ENCODE measurements at places on chromosomes 4 and X.

DNA sequence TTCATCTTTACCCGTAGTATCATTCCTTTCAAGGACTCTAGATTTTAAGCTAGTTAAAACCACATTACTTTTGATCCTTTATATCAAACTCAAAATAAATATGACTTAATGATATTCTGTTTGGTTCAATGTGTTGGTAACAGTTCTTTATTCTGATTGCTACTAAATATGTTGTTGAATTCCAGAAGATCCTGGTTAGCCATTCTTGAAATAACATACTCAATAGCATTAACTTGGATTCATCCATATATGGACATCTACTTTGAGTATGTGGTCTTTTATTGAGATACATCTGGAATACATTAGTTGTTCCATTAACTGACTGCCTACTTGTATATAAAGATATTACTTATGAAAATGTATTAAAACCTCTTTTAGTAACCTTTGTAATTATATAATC lies 27.5 kb upstream of the PCDH18 start:
- no peak overlapping the region for H3K4me3 ChIP-seq
- peaks cover 6% of the 10 kb centered on the region for H3K4me1 ChIP-seq
- no peaks in the 10 kb centered on the region for H3K36me3 ChIP-seq
- DNase-seq = no peak

DNA sequence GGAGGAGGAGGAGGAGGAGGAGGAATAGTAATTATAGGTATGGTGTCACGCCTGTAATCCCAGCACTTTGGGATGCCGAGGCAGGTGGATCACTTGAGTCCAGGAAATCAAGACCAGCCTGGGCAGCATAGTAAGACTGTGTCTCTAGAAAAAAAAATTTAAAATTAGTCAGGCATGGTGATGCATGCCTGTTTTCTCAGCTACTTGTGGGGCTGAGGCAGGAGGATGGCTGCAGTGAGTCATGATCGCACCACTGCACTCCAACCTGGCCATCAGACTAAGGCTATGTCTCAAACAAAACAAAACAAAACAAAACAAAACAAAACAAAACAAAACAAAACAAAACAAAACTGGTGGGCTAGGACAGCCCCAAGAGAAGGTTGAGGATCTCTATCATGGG lies 3.0 kb downstream of the STARD8 start:
- H3K36me3 ChIP-seq = no peaks in the 10 kb centered on the region
- H3K4me1 ChIP-seq = peaks cover 6% of the 10 kb centered on the region
- H3K27ac ChIP-seq = no peak overlapping the region
- H3K4me3 ChIP-seq = no peak overlapping the region
- peaks cover 23% of the 10 kb centered on the region for H3K27me3 ChIP-seq

- no peak overlapping the region for H3K4me3 ChIP-seq
- peaks cover 91% of the 10 kb centered on the region for H3K27me3 ChIP-seq
- H3K4me1 ChIP-seq = no peaks in the 10 kb centered on the region
- no peak overlapping the region for H3K27ac ChIP-seq
- no peaks in the 10 kb centered on the region for H3K36me3 ChIP-seq
- no peak for DNase-seq
Observed at GRCh38 chr4:173934933-173935620, 348.4 kb downstream of the FBXO8 start.

GRCh38 chrX:14598330-14598729 lies 69.0 kb downstream of the GLRA2 start:
- no peaks in the 10 kb centered on the region for H3K4me1 ChIP-seq
- no peaks in the 10 kb centered on the region for H3K36me3 ChIP-seq
- H3K27me3 ChIP-seq = peaks cover 63% of the 10 kb centered on the region
- H3K4me3 ChIP-seq = no peak overlapping the region
- no peak overlapping the region for H3K27ac ChIP-seq

DNA sequence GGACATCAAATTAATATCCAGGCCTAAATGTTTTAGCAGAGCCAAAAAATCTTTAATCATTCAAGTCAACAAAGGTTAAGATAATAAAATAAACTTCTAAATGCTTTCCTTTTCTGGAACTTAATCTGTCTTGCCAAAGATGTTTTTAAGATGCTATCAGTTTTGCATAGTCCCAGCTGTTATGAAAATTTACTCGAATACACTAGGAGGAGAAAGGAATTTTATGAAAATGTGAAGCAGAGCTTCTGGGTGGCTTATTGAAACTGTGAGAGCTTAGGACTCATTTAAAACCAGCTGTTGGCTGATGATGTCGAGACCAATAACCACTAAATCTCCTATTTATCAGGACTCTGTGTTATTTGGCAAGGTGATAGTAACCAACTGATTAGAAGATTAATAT lies 202.2 kb upstream of the ETNPPL start:
- H3K4me1 ChIP-seq = no peaks in the 10 kb centered on the region
- no peak overlapping the region for H3K4me3 ChIP-seq
- H3K36me3 ChIP-seq = no peaks in the 10 kb centered on the region
- no peak for DNase-seq

- DNase-seq = no peak
- peaks cover 15% of the 10 kb centered on the region for H3K27me3 ChIP-seq
- no peaks in the 10 kb centered on the region for H3K36me3 ChIP-seq
- no peaks in the 10 kb centered on the region for H3K4me1 ChIP-seq
Observed at GRCh38 chr4:153832054-153832453, 43.2 kb upstream of the SFRP2 start.

DNA sequence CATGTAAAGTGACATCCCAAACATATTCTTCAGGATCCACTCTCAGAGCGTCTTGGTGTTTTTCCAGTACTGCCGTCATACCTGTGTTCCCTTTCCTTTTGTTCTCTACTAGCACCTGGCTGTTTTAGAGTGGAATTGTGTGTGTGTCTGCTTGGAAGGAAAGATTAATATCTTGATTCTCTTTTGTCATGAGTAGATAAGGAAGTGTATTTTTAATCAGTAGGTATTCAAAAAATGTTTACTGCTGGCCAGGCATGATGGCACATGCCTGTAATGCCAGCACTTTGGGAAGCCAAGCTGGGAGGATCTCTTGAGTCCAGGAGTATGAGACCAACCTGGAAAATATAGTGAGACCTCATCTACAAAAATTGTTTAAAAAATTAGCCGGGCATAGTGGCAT lies 198.8 kb downstream of the CBR4 start:
- DNase-seq = no peak
- no peaks in the 10 kb centered on the region for H3K27me3 ChIP-seq
- no peak overlapping the region for H3K4me3 ChIP-seq
- peaks cover 24% of the 10 kb centered on the region for H3K4me1 ChIP-seq
- peaks cover 6% of the 10 kb centered on the region for H3K36me3 ChIP-seq

DNA sequence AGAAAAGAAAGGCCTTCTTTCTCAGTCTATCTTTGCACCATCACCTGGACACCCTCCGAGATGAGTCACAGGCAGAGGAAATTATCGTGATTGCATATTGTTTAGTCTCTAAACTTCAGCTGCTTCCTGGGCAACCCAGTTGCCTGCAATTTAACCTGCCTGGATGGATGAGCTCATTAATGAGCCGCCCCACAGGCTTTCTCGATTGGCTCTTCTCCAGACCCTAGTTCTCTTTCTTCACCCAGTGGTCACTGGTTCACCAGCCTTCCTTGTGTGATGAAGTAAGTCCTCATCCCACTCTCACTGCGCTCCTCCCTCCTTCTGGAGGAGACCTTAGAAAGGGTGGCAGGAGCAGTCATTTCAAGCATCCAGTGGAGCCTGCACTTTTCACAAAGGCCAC lies 94.4 kb downstream of the SOWAHB start:
- no peak overlapping the region for H3K4me3 ChIP-seq
- H3K27ac ChIP-seq = peak overlapping the region; percentile 11
- no peaks in the 10 kb centered on the region for H3K4me1 ChIP-seq

DNA sequence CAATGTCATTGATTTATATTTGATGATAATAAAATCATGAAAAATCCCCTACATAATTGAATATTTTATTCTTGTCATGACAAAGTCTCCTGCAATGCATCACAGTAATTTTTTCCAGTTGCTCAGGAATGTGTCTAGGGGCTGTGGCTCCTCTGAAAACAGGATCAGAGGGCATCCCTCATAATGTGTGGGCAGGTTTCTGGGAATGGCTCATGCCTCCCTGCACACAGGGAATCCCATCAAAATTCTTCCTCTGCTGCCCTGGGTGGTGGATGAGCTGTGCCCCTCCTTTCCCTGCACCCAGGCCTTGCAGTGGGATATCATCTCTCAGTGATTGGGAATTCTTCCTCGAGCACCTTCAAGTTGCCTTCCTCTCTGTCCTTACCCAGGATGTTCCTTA lies 20.4 kb upstream of the PUDP start:
- H3K4me1 ChIP-seq = no peaks in the 10 kb centered on the region
- no peak for DNase-seq
- no peak overlapping the region for H3K27ac ChIP-seq
- H3K27me3 ChIP-seq = no peaks in the 10 kb centered on the region
- no peak overlapping the region for H3K4me3 ChIP-seq

DNA sequence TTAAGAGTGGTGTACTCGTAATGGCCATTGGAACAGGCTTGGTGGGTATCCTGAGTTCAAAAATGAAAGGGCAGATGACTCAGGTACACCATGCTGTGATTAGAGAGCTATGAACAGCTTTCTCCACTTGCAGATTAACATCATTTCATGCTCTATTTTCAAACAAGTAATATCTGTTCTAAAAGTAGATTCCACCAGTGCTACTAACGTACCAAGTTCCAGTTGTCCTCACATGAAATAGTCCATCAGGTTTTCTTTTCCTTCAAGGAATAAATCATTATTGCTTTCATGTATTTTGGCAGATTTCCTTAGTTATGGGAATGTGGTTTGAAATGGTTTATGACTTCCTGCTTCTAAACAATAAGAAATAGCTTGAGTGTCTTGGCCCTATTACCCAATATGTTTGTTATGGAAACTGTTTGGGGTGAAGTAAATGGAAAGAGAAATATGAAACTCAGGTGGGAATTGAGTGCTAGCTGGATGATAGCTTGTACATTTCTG lies 49.9 kb downstream of the PCDH7 start:
- H3K4me3 ChIP-seq = no peak overlapping the region
- H3K4me1 ChIP-seq = no peaks in the 10 kb centered on the region
- peak overlapping the region; percentile 67 for H3K27ac ChIP-seq

- H3K4me1 ChIP-seq = no peaks in the 10 kb centered on the region
- H3K27ac ChIP-seq = no peak overlapping the region
- no peaks in the 10 kb centered on the region for H3K36me3 ChIP-seq
- H3K4me3 ChIP-seq = no peak overlapping the region
- no peak for DNase-seq
Observed at GRCh38 chrX:20461002-20461401, 194.3 kb upstream of the RPS6KA3 start.

DNA sequence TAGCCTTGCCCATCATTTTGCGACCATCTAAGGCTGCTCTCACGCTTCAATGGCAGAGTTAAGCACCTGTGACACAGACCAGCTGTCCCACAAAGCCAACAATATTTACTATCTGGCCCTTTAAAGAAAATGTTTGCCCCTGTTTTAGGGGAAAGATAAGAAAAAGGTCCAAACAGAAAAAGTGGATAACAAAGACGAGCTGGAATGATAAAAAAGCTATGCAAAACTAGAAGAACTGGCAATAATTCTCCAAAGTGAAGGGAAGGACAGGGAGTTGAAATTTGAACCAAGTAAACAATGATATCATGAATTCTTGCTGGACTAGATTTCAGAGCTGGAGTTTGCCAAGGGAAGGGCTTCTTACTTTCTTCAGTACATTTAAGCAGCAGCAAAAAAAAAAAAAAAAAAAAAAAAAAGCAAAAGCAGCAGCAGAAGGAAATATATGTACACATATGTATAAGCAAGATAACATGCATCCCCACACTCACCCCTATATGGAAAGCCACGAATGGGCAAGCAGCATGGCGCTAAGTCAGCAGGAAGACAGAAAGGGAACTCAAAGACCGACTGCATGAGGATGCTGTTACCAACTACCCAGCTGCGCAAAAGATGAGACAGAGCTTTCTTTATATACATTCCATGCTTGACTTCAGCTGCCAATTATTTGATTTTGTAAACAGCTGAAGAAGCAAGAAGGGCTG lies 12.5 kb downstream of the TRAPPC2 start:
- peaks cover 45% of the 10 kb centered on the region for H3K36me3 ChIP-seq
- H3K4me3 ChIP-seq = no peak overlapping the region
- H3K4me1 ChIP-seq = no peaks in the 10 kb centered on the region
- no peaks in the 10 kb centered on the region for H3K27me3 ChIP-seq

DNA sequence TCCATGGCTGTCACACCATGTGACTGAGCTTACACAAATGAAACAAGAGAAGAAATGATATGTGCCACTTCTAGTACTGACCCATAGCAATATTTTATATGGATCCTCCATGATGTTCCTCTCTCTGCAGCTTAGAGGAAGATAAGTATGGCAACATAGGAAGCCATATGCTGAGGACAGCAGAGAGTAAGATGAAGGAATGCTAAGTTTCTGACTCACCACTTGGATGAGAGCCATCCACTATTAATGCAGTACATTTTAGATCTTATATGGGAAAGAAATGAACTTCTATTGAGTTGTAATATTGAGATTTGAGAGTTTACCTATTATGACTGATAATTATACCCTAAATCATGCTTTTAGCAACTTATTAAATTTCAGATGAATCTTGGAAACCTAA lies 386.9 kb upstream of the MAOA start:
- no peaks in the 10 kb centered on the region for H3K4me1 ChIP-seq
- no peak overlapping the region for H3K27ac ChIP-seq
- peaks cover 18% of the 10 kb centered on the region for H3K27me3 ChIP-seq
- H3K4me3 ChIP-seq = no peak overlapping the region
- H3K36me3 ChIP-seq = peaks cover 7% of the 10 kb centered on the region
- DNase-seq = peak; percentile 46

DNA sequence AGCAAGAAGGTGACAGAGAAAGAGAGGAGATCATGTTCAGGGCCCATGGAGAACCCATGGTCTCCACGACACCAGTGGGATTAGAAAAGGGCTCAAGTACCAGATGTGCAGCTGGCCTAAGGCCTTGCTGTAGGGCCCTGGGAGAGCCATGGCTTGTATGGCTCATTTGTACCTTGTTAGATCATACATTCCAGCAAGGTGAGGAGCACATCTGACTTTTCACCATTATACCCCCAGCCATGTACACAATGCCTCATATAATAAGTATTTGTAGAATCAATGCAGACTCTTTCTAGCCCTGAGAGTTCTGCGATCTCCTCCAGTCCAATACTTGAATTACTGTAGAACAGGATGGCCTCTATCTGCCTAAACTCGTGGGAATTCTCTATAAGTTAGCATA lies 94.2 kb upstream of the MAP3K15 start:
- DNase-seq = no peak
- H3K36me3 ChIP-seq = peaks cover 10% of the 10 kb centered on the region
- H3K27ac ChIP-seq = no peak overlapping the region
- H3K4me3 ChIP-seq = no peak overlapping the region

GRCh38 chr4:22595684-22596083 lies 79.8 kb upstream of the ADGRA3 start:
- DNase-seq = no peak
- H3K27me3 ChIP-seq = no peaks in the 10 kb centered on the region
- H3K27ac ChIP-seq = no peak overlapping the region
- H3K4me3 ChIP-seq = no peak overlapping the region

DNA sequence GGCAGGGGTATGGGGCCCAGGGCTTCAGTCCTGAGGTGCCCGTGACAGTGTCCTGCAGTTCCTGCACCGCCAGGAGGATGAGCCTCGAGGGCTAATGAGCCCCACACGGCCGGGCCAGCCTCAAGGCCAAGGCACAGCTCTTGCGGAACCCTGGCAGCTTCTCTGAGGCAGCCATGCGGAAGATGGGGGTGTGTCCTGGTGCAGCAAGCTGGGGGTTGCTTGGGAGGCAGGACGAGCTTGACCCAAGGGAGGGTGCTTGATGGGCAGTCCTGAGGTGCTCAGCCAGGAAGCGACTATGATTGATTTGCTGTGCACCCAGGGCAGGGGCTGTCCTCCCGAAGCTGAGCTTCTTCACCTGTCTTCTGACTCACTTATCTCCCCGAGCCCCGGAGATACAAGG lies 9.1 kb upstream of the FGFR3 start:
- no peaks in the 10 kb centered on the region for H3K36me3 ChIP-seq
- H3K4me3 ChIP-seq = no peak overlapping the region
- no peak for DNase-seq
- H3K27me3 ChIP-seq = no peaks in the 10 kb centered on the region
- H3K4me1 ChIP-seq = peaks cover 3% of the 10 kb centered on the region

Data from MCF 10A (cell line).